IPS-NIHi11 (cell line): ENCODE measurements at places on chromosomes 1 and 21.
A peak's percentile ranks its signal among the peaks of the same experiment; 100 is the strongest.

DNA sequence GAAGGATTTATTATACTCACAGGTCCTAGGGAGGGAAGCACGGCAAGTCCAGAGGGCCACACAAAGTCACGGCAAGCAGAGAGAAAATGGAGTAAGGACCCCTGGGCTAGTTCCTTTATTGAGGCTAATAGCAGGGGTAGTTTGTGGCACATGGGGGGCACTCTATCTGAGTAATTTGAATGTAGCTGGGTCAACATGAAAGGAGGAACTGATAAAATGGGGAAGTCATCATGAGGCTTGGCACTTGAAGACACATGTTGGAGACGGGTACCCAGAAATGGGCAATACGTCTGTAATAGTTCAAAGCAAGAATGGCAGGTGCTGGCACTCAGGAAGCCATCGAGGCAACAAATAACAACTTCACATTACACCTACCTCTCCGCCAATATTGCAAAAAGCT, 1136.4 kb downstream of the MRPL39 start:
- no peak for DNase-seq

- no peak for DNase-seq
Observed at GRCh38 chr1:163240705-163241104, 38.0 kb upstream of the RGS5 start.

- DNase-seq: no peak
Observed at GRCh38 chr1:247317702-247318101, 14.0 kb downstream of the ZNF496 start.

DNA sequence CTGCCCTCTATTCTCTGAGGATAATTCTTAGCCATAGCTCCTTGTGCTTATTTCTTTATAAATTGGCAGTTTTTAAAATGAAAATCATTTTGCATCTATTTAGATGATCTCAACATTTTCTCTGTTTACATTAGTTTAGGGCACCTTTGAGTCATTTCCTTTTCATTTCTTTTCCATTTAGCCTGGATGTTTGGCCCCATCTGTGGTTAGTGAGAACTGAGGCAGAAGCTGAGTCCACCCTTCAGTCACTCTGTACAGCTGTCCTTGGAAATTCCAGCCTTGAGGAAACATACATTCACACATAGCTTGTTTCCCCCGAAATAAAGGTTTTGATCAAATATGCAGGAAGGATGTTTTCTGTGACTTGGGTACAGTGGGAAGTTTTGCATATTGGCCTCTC, 123.7 kb downstream of the NTNG1 start:
- DNase-seq: no peak

DNA sequence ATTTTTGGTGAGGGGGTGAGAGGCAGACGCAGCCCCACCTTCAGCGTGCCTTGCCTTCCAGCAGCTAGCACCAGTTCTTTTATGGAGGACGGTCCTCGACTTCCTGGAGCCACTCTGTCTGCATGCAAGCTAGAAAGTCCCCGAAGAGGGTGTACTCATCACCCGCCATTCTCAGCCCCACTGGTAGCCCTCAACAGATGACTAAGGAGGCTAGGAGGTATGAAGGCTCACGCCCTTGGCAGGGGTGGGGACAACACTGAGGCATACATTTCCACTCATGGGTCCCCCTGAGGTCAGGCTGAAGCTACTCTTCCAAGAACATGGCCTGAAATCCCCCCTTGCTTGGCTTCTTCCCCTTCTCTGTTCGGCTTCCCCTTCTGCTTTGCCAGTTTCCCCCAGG, 8.9 kb upstream of the PTPRF start:
- DNase-seq: no peak

GRCh38 chr21:25809013-25809412, 74.2 kb downstream of the GABPA start:
- DNase-seq: no peak

GRCh38 chr1:12196641-12197482, 30.1 kb downstream of the TNFRSF1B start:
- DNase-seq: peak; percentile 79

- DNase-seq: no peak
Observed at GRCh38 chr1:236808564-236809130, 13.6 kb downstream of the MTR start.

- no peak for DNase-seq
Observed at GRCh38 chr1:115077286-115077983, 11.9 kb downstream of the TSPAN2 start.

- DNase-seq: no peak
Observed at GRCh38 chr1:82197606-82198005, 396.9 kb downstream of the ADGRL2 start.

- DNase-seq: no peak
Observed at GRCh38 chr1:228271701-228272251, 63.9 kb downstream of the OBSCN start.

GRCh38 chr1:38818175-38818976, 41.2 kb downstream of the RRAGC start:
- peak; percentile 94 for DNase-seq

DNA sequence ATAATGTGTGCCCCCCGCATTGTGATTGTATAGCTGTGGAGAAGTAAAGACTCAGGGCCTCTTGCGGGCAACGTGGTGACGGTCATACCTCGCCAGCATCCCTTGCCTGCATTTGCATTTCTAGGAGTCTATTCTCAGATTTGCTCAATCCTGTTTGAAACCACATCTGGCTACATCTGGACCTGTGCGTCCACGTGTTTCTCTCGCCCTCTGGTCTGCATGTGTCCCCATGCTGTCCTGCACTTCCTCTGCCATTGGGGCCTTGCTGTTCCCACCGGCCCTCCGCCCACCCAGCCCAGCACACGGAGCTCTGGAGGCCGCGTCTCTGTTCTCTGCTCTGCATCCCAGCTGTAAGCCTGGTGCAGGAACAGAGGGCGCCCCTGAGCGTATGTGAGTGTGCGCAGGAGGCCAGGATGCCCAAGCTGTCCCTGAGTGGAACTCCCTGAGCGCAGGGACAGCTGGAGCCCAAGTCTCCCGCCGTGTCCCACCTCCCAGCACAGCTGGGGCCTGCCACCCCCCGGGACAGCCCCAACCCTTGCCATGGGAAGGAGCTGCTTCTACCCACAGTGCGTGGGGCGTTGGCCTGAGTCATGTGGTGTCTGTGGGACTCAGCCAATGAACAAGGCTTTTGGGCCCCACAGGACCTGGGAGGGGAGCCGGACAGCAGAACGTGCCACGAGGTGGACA, 1.6 kb downstream of the KRTAP10-2 start:
- DNase-seq: no peak

DNA sequence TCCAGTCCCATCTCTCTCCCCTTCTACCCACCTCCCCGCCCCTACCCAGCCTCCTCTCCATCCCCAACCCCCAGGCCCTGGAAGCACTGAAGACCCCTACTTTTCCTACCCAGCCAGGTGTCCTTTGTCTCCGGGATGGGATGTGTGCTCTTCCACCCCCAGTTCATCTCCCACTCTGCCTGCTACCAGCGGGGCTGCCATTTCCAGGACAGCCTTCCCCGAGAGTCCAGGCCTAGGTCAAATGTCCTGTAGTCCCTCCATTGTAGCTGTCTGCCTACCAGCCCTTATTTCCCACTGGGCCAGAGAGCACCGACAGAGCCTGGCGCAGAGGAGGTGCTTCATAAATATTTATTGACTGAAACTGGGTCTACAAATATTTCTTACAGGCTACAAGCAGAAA, 72.0 kb upstream of the TLR5 start:
- no peak for DNase-seq

- no peak for DNase-seq
Observed at GRCh38 chr1:230128569-230129285, 61.7 kb downstream of the GALNT2 start.

- no peak for DNase-seq
Observed at GRCh38 chr1:169925505-169926482, 32.1 kb upstream of the SCYL3 start.

- no peak for DNase-seq
Observed at GRCh38 chr1:33021567-33022431, 14.9 kb downstream of the AK2 start.

GRCh38 chr21:30600787-30601186, at the start of gene KRTAP22-1:
Gene KRTAP22-1 (plus strand): TSS chr21:30601087.
- no peak for DNase-seq

DNA sequence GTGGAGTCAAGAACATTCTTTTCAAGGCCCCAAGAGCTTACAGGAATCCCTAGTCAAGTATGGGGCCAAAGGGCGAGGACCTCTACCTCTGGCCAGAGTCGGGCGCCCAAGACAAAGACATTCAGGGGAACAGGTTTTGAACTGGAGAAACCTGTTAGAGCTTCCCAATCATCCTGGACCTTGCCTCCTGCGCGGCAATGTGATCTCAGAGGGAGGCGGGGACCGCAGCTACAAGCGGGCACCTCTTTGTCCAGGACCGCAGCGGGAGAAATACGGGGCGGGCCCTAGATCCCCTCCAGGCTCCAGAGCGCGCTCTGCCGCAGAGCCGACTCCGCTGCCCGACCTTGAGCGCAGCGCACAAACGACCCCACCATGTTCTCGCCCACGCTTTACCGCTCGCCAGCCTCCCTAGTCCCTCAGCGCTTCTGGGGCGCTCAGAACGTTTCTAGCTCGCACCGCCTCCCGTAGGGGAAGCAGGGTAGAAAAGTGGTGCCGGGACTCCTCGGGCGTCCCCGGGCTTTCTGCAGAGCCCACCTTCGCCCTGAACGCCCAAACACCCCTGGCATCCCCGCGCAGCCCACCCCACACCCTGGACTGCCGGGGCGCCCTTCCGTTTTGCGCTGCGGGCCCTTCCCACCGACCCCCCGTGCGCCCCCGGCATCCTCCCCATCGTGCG, 28.1 kb downstream of the RABIF start:
- DNase-seq: peak; percentile 85

DNA sequence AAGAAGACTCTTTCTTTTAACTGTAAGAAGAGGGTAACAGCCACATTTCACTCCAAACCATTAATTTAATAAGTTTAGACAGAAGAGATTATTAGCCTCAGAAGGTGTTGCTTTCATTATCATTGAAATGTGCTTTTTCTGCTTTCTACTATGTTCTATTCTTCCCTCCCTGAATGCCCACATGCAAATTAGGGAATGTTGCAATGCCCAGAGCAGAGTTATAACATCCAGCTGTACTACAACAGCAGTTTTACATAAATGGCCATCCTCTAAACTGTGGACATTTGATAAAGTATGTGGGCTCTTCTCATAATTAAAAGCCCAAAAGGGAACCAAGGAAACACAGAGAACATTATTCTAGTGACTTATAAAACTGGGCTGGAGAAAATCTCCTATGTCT, 82.2 kb upstream of the SOD1 start:
- no peak for DNase-seq

GRCh38 chr1:17922833-17923232, 167.7 kb downstream of the ACTL8 start:
- DNase-seq: peak; percentile 60

GRCh38 chr21:36603221-36603620, 95.7 kb upstream of the SIM2 start:
- DNase-seq: no peak

DNA sequence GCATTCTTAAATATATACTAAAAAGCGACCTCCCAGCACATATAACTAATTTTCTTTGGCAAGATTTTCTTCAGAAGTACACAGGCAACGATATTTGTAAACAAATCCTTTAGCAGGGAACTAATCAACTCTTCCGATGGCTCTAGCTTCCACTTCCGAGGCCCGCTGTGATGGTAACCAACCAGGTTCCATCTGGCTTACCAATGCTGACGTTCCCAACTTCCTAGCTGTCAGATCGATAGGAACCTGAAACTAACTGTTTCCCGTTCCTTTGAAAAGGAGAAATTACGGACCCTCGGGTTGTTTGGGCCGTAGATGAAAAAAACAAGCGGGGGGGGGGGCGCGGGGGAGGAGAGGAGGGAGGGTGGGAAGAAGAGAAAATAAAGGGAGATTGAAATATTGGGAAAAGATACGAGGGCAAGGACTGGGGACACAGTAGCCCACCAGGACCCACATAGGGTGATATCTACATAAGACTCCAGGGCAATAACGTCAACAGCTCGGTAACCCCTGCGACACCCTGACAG, 513 bp downstream of the GTF2B start:
- peak; percentile 30 for DNase-seq

- no peak for DNase-seq
Observed at GRCh38 chr1:2408859-2409276, 3.5 kb downstream of the PEX10 start.

DNA sequence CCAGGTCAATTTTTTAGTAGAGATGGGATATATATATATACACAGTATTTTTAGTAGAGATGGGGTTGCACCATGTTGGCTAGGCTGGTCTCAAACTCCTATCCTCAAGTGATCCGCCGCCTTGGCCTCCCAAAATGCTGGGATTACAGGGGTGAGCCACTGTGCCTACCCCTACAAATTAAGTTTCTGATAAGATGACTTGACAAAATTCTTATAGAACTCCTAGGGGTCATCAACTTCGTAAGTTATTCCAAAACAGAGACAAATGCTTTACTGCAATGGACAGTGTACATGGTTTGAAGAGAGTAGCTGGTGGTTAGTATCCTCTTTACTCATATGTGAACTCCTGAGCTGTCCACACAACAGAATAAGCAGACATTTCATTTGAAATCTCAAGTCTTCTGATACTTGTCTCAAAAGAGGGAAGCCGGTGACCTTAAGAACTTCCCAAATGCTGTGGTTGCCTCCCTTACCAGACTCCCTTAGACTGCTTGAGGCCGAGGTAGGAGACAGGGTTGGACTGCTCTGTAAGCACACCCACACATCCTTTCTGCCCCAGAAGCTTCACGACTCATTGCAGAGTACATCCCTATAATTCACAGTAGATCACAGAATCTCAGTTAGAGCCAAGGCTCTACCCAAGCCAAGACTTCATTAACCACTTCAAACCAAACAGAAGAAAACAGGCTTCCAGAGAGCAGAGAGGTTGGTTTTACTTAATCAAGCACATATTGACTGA, 244.1 kb upstream of the IRF2BP2 start:
- DNase-seq: no peak

- DNase-seq: no peak
Observed at GRCh38 chr1:204889681-204890383, 19.2 kb downstream of the NFASC start.
